ENCODE measurements at places on chromosomes 6 and 20.

DNA sequence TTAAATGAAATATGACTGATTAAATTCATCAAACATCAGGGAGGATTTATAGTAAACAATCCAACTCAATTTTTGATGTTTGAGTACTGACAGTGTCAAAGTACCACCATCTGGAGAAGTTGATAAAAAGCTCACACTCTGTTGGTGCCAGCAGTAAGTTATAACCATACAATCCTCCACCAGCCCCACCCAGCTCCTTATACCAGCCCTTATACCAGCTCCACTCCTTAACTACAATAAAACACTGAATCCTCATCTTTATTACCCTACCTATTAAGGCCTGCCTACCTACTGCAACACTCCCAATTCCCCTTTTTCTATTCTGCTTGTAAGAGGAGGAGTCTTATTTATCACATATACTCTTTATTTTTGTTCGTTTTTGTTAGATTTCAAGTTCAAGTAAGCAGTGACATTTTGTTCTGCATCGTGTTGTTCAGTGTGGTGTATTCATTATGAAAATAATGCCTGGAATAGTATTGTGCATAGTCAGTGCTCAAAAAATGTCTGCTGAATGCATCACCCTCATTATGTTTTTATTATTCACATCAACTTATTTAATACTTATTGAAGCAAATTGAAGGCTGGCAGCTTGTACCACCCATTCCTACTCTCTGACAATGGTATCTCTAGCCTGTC lies 954.7 kb upstream of the ADGRB3 start:
- DNase-seq: no peak

DNA sequence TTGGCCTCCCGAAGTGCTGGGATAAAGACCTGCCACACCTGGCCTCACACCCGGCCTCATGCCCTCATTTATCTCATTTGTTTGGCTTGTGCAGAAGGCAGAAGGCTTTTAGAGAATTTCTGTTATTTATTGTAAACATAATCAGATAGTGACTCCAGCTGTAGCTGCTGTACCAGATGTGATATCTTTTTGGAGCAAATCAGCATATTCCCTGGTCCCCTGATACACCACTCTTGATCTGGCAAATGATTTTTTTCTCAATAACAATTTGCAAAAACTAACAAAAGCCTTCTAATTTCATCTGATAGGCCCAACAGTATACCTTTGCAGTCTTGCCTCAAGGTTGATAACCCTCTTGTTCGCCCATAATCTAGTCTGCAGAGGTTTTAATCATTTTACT lies 26.5 kb upstream of the TULP1 start:
- no peak for DNase-seq

DNA sequence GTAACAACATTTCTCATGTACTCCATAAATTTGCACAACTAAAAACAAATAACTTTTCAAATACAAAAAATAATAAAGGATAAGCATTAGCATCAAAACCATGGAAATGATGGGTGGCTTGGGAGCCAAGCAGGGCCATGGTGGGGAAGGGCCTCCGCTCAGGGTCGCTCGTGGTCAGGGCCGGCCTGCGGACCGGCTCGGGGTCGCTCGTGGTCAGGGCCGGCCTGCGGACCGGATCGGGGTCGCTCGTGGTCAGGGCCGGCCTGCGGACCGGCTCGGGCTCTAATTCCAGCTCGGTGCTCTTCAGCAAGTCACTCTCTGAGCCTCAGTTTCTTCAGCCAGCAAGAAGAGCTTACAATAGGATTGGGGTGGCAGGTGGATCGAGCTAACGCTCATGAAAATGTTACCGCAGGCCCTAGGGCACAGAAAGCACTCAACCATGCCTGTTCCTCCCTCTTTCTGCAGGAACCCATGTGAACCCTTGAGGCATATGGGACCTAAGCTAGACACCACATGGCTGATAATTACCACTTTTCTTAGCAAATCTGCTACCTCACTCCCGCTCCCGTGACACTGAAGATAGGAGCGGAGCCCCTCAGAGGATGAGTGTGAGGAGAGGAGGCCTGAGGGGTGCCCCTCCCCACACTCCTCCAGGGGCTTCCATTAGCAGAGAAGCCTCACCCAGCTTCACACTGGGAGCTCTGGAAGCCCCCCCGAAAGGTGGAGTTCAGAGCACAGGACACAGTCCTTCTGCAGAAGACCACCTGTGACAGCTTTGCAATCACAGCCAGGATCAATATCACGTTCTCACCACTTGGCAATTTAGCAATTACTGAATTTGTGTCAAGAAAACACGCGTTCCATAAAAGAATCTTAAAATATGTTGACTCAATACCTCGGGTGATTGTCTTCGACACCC lies 103.0 kb downstream of the PSMB1 start:
- no peak for DNase-seq

DNA sequence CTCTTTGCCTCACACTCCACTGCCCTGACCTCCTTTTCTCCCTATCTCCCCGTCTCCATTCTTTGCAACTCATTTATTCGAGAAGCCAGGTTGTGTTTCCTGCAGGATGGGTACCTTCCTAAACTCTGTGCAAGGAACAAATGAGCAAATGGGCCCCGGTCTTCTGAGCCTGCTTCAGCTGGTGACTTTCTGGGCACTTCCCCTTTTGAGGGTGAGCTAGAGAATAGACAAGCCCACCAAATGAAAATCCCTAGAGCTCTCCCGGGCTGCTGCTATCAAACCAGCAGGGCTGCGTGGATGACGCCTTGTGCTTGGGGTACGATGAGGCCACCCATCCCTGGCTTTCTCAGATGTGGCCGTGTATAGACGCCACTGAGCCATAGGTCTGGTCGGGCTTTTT lies 91.0 kb upstream of the FOXA2 start:
- DNase-seq: no peak

- no peak for DNase-seq
These were observed 475.0 kb upstream of the SULF2 start for GRCh38 chr20:48260129-48260756.

DNA sequence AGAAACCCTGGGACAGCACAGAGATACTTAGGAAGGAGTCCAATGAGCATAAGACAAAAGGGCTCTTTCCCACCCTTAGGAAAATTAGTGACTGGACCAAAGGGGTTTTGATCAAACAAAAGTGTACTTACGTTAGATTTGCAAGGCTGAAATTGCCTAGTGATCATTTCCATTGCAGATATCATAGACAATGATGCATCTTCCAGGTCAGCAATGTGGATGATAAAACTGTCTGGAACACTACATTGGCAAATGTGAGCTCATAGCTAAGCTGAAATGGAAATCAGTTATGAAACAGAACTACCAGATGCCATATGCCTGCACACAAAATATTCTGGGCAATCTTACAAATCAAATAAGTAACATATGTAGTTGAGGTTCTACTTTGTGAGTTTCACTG lies 34.0 kb downstream of the LY86 start:
- DNase-seq: no peak

- no peak for DNase-seq
These were observed 23.2 kb upstream of the LMBRD1 start for GRCh38 chr6:69820018-69820417.

GRCh38 chr6:157133856-157134255 lies 189.5 kb downstream of the TMEM242 start:
- DNase-seq: no peak

DNA sequence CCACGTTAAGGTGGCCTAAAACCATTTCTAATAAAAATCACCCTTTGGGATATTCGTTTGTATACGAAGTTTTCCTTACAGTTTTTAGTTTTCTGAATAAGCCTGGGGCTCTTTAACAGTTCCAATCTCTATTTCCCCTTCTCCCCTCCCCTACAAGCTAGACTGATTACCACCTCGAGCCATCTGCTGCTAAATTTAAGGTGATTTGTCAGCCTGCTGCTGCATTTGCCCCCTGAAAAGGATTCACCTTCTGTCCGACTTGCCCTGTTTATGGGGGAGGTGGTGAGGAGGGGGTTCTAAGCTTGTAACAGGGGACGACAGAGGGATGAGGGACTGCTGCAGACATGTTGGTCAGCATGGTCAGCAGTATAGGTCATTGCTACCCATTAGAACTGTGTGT lies 146.3 kb downstream of the JARID2 start:
- DNase-seq: no peak

- DNase-seq: no peak
These were observed 739 bp downstream of the CTSZ start for GRCh38 chr20:59006167-59006863.

GRCh38 chr20:33606118-33606771 lies 55.9 kb upstream of the C20orf144 start:
- DNase-seq: no peak

DNA sequence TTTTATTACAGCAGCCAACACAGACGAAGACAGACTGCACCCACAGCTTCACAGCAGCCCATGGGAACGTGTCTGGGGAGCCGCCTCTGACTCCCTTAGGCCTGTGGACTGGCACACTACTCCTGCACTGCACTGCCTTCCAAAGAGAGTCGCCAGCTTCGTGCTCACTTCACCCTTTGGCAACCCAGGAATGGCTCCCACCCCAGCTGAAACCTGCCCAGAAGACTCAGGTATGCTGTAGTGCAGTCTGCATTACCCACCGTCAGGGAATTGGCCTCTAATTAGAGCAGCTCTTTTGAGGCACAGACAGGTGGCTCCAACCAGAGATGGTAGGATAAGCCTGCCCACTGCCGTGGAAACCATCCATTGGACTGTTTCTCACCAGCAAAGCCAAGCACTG lies 39.9 kb upstream of the FRMD1 start:
- DNase-seq: no peak

GRCh38 chr6:96861588-96861987 lies 24.3 kb upstream of the GPR63 start:
- DNase-seq: no peak

GRCh38 chr6:36574679-36575078 lies 19.5 kb upstream of the SRSF3 start:
- DNase-seq: no peak

DNA sequence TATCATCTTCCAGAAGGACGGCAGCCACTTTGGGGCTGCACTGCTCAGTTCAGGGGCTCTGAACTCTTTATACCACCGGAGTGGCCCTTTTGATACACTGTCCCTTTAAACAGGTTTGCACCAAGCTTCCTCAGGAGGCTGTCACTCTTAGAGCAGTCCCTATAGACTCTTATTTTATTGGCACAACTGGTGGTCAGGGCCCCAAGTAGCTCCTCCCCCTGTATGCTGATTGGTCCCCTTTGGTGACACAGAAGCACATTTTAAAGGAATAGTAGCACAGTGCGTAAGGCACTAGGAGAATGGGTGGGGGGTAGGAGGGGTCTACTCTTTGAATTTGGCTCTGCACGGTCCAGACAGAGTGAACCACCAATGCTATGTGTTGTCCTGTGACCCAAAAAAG lies 122.6 kb upstream of the MLN start:
- no peak for DNase-seq

GRCh38 chr20:35276408-35276807 lies 1.5 kb downstream of the MMP24OS start:
- DNase-seq: no peak

- DNase-seq: no peak
These were observed 30.2 kb downstream of the CHRNA4 start for GRCh38 chr20:63330940-63331339.

DNA sequence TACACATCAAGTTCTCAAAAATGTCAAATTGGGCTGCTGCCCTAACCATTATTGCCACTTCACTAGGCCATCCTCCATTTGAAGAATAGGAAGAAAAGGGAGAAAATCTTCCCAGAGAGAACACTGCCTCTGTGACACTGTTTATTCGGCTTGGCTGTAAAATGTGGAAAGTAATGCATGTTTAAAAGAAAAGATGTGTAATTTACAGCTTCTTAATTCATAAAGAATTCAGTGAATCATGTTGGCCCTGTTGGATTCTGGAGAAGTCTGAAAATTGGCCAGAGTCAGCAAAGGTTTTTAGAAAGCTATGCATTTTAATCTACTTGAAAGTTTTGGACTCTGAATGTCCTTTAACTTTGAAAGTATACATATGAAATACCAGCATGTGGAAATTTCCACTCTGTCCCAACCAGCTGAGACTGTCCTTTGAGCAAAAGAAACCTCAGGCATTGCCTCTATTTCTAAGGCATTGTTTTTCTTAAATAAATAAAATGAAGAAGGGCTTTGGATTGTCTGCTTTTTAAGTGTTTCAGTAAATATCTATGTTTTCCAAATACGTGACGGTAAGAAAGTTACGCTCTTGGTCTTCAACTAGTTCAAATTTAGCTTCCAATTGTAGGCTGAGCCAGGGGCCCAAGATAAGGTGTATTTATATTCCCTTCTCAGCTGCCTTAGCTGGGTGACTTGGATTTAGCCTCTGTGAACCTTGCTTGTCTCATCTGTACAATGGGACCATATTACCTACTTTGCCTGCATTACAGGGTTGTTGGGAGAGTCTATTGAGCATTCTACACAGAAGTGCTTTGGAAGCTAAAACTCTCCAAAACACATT lies 222.2 kb downstream of the UST start:
- no peak for DNase-seq

- no peak for DNase-seq
These were observed 1291.1 kb upstream of the MAP3K7 start for GRCh38 chr6:91877994-91878393.

DNA sequence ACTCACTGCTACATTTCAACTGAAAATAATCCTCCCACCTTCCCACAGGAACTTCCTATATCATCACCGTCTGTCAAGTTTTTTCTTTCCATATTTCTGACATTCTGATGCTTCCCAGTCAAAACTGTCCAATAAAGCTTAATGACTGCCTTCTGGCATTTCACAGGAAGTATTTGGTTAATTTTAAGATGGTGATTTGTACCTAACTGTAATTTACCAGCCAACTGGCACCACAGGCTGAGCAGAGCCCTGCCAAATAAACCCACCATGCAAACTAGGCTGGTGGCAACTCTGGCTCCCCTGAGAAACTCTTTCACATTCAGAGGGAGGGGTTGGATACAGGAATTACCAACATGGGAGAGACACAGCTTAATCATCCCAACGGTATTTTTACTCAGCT lies 50.0 kb downstream of the KLHL32 start:
- DNase-seq: no peak

- no peak for DNase-seq
These were observed 7.1 kb downstream of the L3MBTL1 start for GRCh38 chr20:43514648-43514999.

- DNase-seq: no peak
These were observed 6.8 kb upstream of the ARMC2 start for GRCh38 chr6:108841377-108841855.

DNA sequence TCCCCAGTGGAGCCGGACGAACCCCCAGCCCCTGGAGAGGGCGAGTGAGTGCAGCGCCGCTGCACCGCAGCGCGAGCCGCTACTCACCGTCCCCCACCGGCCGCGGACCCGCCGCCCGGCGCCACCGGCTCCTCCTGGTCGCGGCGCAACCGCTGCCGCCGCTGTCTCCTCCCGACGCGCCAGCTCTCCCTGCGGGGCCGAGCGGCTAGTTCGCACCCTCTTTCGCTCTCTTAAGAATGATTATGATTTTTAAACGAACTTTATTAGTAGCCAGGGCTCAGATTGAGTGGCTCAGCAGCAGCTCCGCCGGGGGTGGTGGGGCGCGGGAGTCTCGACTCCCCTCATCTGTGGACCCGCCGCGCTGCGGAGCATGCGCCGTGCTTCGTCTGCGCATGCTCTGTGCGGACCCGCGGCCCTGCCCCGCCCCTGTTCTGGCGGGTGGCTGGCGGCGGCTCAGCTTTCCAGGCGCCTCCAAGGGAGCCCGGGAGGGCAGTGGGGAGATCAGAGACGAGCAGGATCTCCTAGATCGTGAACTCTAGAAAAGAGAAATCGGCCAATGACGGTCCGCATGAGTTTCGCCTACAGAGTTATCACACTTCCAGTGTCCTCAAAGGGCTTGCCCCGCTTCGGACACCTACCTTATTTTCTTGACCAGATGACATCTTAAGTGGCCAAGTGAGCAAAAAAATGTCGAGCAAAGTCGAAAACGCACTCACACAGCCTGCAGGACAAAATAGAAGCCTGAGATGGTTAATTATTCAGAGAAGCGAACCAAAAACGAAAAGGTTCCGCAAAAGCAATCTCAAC lies at the start of gene RAB23:
RAB23 (minus strand) TSS at position 372 of the 807 bp plus-strand sequence. CDS start 11,927 bp downstream, outside the sequence.
- DNase-seq: peak; percentile 42

- DNase-seq: no peak
These were observed 13.6 kb downstream of the POU3F2 start for GRCh38 chr6:98847779-98848538.
